ENCODE measurements at places on chromosomes 2 and 18.

DNA sequence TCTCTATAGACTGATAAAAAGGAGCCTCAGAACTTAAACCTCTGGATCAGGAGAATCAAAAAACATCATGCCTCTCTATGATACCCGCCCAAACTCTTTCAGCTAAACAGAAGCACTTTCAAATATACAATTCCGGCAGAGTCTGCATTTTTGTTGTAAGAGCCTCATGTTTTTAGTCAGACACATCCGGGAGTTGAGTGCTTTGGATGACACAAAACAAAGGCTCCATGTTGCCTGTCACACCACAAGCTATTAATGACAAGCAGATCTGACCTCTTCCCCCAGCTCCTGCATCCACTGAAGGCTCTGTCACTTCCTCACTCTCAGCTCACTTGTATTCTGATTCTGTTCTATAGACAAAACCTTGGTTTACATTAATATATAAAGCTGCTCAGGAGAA is 33.2 kb downstream of the SLC38A11 start:
- no peak for DNase-seq

GRCh38 chr2:177264209-177264692 is 276 bp downstream of the NFE2L2 start:
- DNase-seq, result no peak

GRCh38 chr2:20579866-20580265 is 71.0 kb downstream of the HS1BP3 start:
- no peak for DNase-seq

DNA sequence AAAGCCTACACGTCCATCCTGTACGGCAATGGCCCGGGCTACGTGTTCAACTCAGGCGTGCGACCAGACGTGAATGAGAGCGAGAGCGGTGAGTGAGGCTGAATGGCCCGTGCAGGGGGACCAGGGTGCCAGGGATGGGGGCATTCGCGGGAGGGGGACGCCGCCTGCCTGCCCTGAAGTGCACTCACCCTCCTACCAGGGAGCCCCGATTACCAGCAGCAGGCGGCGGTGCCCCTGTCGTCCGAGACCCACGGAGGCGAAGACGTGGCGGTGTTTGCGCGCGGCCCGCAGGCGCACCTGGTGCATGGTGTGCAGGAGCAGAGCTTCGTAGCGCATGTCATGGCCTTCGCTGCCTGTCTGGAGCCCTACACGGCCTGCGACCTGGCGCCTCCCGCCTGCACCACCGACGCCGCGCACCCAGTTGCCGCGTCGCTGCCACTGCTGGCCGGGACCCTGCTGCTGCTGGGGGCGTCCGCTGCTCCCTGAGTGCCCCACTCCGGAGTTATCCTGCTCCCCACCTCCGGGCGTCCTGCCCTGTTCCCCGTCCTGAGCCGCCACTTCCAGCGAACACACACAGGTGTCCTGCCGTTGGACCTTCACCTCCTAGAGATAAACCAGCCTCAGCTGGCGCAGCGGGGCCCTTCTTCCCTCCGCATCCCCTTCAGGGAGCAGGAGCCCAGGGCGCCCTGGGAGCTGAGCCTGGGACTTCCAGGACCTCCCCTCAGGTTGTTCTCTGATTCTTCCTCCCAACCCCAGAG is 2.9 kb downstream of the ALPI start:
- no peak for DNase-seq

DNA sequence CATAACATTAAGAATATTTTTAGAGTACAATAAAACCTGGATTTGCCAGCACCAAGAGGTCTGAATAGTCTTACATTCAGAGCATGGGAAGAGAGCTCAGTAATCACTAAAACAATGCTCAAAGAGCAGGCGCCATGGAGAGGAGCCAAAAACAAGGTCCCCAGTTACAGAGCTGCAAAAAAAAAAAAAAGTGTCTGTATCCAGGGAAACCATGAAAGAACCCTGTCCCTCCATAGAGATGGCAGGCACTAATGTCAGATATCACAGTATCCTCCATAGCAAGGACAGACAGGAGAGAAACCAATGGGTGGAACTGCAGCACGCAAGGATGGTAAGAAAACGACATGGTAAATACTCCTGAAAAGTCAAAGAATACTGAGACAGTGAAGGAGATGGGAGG is 19.5 kb downstream of the FBXO15 start:
- DNase-seq, result no peak

DNA sequence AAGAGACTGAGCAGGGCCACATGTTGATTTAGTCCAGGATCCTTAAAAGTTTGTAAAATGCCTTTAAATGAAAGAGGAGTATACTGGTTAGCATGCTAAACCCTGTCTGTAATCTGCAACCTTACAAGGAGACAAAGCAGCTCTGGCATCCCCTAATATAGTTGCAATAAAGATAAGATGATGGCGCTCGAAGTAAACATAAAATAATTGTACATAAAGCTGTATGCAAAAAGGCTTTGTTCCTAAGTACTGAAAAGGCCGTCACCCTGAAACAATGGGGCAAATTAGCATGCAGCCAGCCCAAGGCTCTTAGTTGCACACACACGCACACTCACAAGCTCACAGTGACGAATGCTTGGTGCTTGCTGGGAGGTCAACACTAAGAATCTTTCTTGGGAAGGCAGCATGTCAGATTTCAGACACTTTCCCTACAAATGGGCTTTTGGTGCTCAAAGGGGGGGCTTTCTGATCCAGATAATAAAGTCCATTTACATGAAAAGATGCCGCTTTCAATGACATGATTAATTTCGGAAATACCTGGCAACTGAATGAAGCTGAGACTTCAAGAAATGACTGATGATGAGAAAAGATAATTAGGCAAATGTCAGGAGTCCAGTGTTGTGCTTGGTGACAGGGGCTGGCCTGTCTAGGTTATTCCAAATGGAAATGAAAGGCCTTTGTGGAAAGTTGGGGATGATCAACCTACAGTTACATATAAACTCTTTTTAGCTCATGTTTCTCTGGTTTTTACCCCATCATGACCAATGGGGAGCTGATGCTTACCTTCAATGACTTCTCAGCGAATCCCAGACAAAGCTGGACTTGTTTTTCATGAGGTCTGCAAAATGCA is 370.3 kb downstream of the MEIS1 start:
- DNase-seq, result no peak

DNA sequence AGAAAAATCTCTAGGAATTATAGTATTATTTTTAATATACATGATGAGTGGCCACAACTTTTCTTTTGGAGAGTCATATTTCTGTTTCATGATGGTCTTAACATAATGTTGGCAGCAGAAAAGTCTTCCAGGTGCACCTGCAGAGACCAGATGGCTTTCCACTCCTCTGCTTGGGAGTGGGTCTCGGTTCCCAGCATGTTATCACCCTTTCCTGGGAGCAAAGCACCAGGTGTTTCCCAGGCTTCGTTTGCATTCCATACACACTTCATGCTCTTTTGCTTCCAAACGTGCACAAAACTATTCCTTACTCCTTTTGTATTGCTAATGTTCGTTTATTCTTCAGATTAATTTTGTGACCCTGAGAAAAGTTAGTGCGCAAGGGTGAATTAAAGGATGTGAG is 305.2 kb downstream of the CDH2 start:
- no peak for DNase-seq

GRCh38 chr2:171837736-171838135 is 56.3 kb downstream of the SLC25A12 start:
- DNase-seq, result no peak

GRCh38 chr2:128779301-128780095 is 460.8 kb upstream of the HS6ST1 start:
- DNase-seq, result peak; percentile 3

DNA sequence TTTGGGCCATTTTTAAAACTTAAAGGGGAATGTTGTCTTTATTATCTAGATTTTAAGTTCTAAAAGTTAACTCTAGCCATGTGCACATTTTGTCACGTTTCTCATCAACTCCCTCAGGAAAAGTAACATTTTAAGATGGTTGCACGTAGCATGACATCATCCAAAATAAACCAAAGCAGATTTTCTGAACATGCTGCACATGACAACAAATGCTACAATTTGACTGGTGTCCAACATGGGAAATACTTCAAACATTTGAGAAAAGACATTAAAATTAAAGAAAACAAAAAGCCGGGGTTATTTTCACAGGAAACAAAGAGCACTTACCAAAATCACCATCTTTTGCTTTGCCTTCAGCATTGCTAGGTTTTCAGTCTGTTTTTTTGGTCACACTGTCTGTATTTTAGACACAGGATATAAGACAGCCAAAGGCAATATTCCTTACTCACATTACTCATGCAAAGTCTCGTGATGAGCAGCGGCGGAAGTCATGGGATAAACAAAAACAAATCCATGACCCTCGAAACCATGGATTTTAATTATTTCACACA is 51.3 kb upstream of the RND3 start:
- no peak for DNase-seq

DNA sequence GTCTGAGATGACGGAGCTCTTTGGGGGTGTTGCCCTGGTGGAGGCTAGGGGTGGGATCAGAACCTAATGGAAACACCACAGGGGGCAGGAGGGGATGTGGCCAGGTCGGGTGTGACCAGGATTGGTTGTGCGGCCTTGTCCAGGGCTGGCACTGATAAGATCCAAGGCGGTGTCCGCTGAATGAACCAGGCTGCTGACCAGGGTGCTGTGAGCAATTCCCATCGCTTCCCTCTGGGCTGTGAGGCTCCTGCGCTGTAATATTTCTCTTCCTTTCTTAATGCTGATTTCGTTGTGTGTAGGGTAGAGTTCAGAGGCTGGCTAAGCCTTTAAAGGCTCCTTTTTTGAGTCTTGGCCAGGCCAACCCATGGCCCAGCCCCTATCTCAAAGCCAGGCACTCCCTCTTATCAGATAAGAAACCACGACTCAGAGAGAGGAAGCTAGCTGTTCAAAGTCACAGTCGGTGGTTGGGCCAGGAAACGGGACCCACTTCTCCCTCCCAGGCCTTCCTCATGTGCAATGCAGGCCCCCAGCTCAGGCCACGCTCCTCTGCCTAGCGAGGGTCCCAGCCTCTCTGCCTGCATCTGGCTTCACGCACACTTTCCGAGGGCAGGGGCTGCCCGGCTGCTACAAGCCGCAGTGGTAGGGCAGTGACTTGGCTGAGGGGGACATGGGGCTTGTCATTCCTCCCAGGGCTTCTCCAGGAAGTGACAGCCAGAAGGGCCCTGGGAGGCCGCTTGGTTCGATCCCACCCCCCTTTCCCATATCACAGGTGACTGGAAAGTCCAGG is 26.0 kb upstream of the FOSL2 start:
- peak; percentile 87 for DNase-seq

DNA sequence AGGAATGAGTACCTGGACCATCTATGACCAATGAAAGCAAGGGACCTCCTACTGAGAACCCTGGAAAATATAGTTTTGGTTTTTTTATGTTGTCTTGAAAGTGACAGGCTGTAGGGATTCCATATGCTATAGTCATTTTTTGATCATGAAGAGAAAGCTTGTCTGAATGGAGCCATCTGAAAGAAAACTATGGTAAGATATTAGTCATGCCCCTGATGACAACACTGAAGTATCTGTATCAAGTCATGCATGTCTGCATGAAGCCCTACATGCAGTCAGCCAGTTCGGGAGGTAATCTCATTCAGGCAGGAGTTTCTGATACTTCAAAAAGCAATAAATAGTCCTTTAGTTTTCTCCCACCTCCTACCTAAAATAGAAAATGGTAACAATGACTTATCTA is 1042.0 kb downstream of the DPP10 start:
- no peak for DNase-seq

- no peak for DNase-seq
These were observed 2.5 kb downstream of the HTRA2 start for GRCh38 chr2:74532222-74532621.

- no peak for DNase-seq
These were observed 98.3 kb downstream of the KLHL14 start for GRCh38 chr18:32674491-32674890.

DNA sequence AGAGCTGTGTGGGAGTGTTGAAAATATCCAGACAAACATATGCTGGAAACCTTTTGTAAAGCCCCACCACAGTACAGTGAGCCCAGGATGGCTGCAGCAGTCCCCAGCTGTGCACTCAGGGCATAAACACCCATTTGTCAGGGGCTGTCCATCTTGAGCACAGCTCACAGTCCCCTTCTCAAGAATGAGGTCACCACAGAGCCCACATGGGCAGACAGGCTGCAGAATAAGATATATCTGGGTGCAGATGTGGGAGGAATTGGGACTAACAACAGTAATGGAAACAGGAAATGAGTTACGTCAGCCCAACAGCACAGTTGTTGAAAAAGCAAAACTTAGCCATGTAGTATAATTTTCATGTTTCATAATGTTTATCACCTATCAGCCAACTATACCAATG is 219.6 kb downstream of the ETAA1 start:
- DNase-seq, result no peak

- no peak for DNase-seq
These were observed 880.6 kb upstream of the ID2 start for GRCh38 chr2:7801212-7801611.

DNA sequence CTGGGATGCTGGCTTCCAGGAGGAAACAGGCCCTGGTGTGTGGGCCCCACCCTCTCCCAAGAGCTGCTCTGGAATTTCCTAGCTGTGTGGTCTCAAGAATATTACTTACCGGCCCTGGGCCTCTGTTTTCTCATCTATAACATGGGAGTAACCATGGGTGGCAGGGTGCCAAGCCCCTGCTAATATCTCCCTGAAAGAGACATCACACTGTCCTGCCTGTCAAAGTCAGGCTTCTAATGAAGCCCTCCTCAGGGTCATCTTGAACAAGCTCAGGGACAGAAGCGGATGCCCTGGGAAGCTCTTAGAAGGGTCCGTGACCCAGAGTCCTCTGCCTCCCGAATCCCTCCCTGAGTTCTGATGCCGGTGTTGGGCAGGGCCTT is 173.2 kb upstream of the HDAC4 start:
- no peak for DNase-seq

- DNase-seq, result no peak
These were observed 203.8 kb downstream of the PLCL1 start for GRCh38 chr2:198008230-198008629.

- no peak for DNase-seq
These were observed 324.9 kb upstream of the MEX3C start for GRCh38 chr18:51522338-51522737.

DNA sequence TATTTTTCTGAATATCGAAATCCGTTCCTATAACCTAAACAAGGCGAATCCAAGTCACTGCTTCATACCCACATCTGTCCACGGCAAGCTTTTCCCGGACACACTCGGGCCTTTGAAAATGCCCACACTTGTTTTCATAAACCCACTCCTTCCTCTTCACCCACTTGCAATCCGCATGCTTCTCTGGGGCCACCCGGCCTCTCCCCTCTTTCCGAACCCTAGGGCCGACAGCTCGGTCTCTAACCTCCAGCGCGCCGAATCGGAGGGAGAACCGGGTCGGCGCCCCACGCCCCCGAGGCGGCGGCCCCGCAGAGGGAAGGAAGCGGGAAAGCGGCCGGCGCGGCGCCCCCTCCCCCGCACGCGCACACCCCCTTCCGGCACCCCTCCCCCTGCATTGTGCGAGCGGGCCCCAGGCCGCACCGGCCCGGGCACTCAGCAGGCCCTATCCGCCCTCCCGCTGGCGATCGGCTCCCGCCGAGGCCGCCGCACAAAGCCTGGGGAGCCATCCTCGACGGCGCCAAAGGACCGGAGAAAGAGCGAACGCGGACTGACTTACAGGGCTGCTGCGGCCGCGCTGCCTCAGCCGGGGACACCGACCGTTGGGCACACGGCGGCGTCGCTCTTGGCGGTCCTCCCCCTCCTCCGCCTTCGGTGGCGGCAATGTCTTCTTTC is 467 bp downstream of the PUM2 start:
- DNase-seq, result peak; percentile 76

GRCh38 chr2:24477229-24477628 is 13.8 kb upstream of the NCOA1 start:
- no peak for DNase-seq
